Fibroblast of the conjunctiva (primary cell): ENCODE measurements at places on chromosomes 16 and 17.

GRCh38 chr16:1081734-1082265 lies 9.3 kb downstream of the SSTR5 start:
- no peak for DNase-seq

DNA sequence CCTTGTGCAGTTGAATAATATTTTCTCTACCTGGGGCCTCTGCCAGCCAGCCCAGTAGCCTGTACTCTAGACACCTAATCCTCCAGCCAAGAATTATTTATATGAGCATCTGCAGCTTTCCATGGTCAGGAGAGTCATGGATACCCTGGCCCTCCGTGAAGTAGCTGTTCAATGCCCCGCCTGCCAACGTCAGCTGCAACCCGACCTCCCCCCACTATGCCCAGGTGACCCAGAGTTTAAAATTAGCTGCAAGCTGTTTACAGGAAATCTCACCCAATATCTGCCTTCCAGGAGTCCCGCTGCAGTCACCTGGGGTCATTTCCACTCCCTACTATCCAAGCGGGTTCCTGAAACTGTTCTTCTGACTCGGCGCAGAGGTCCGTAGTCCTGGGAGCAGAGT lies 12.3 kb downstream of the SDR42E2 start:
- no peak for DNase-seq

GRCh38 chr17:43880420-43880991 lies 26.8 kb downstream of the MPP2 start:
- no peak for DNase-seq

- DNase-seq: no peak
These were observed 288 bp upstream of the KRT34 start for GRCh38 chr17:41382394-41382793.

- DNase-seq: no peak
These were observed 10.3 kb downstream of the MYCBPAP start for GRCh38 chr17:50518384-50519023.

DNA sequence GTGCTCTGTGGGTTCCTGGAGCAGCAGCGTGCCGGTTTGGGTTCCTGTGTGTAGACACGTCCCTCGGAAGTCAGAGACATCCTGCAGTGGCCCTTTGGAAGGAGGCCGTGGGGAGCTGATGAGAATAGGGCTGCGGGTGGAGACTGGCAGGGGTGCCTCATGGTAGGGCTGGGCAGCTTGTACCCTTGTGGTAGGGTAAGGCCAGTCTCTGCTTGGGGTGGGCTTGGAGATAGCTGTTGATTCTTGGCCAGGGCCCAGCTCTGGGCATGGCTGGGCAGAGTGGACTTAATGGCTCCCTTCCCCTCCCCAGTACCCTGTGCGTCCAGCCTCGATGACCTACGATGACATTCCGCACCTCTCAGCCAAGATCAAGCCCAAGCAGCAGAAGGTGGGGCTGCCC lies 10.6 kb downstream of the POLR3E start:
- DNase-seq: no peak

GRCh38 chr17:68497885-68498319 lies 14.3 kb upstream of the PRKAR1A start:
- no peak for DNase-seq

DNA sequence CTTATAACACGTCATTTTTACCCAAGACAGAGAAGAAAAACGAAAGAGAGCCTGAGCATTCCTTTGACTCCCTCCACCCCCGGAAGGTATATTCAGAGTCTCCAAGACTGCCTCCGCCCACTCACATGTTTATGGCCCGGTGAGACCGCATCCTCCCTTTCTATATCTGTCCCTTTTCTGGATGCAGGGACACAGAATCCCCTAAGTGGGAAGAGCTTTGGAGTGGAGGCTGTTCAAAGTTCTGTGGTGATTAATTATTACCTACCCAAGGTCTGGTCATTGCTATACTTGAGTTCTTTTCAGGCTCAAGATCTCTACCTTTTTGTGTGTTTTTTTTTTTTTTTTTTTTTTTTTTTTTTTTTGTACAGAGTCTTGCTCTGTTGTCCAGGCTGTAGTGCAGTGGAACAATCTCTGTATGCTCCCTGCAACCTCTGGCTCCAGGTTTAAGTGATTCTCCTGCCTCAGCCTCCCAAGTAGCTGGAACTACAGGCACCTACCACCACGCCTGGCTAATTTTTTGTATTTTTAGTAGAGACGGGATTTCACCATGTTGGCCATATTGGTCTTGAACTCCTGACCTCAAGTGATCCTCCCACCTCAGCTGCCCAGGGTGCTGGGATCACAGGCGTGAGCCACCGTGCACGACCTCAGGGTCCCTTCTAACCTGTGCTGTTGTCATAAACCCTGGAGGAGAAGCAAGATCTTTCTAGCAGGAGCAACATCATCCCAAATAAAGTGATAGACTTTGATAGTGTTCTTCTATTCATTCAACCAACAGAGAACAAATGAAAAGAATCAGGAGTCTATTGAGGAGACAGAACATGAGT lies 407.1 kb downstream of the WWOX start:
- no peak for DNase-seq

DNA sequence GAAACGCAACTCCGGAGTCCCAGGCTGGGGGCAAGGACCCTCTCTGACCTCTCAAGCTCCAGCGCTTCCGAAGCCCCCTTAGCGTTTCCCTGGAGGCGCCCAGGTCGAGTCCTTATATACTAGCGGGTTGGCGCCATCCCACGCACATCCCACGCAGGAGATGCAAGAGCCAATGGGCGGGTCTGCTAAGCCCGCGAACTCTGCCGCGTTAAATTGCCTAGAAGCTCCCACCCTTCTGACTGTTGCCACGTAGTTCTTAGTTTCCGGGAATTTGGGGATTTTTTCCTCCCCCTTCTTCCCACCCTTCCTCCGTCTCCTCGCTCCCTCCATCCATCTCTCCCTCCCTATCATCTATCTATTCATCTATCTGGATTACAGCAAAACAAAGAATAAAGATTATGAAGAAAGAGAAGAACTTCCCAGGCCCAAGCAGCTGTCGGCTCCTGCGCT lies at the start of gene SLFN11:
TSS of gene SLFN11 (minus strand) at position 88 of the 450 bp plus-strand sequence. CDS start 9,814 bp downstream, outside the sequence.
- peak; percentile 84 for DNase-seq

DNA sequence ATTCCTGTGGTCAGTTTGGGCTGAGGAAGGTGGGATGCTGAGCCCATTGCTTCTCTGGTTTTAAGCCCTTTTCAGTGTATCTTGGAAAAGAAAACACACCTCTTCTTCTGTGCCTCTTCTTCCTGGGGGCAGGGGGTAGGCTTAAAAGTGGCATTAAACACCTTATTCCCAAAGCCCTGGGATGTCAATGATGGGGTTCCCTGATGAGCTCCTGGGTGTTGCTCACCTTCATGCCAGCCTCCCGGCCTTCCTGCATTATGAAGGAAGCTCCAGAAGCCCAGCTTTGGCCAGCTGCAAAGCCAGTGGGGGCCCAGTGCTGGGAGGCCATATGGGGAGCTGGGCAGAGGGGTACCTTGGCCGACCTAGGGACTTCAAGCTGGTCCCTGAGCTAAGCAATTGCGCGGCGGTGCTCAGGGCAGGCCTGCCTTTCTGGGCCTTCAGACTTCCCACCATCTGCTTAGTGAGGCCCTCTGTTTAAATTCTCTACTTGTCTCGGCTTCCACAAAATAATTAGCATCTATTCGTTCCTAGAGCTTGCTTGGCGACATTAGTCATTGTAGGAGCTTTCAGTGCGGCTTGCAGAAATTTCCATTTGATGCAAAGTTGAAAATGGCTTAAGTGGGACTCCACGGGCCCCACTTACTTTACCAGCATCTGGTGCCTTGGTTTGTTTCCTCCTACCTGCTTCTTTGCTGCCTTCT lies 121.7 kb upstream of the NLRP1 start:
- no peak for DNase-seq

GRCh38 chr16:51542981-51543815 lies 392.1 kb upstream of the SALL1 start:
- no peak for DNase-seq
